RPMI8226 (cell line): ENCODE measurements at places on chromosomes 3 and 15.

- DNase-seq, result no peak
These were observed 42.2 kb downstream of the HES1 start for GRCh38 chr3:194178128-194178527.

DNA sequence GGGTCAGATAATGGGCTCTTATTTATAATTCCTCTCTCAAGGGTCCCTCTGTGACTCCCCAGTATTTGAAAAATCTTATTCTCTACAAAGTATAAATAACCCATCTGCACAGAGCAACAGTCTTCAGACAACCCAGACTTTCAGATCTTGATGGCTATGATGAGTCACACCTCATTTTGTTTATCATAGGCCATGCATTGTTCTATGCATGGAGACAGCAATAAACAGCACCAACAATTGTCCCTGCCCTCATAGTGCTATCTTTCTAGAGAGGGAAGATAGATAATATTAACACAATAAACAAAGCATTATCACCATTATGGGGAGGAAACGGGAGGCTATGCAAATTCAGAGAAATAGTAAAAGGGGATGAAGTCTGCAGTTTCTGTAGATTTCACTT, 13.4 kb downstream of the FHIT start:
- no peak for DNase-seq

DNA sequence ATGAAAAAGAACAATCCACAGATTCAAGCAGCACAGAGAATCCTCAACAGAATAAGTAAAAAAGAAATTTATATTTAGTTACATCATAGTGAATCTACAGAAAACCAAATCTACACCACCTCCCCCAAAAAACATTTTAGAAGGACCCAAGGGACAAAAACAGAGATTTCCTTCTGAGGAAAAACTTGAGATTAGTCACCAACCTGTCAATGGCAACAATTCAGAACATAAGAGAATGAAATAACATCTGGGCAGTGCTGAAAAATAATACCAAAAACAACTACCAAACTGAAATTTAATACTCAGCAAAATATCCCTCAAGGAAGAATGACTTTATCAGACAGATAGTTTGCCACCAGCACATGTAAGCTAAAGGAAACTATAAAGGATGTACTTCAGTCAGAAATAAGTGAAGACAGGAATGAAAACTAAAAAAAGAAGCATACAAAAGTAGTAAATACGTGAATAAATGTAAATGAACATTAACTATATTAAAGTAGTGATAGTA, 260.7 kb downstream of the ULK4 start:
- DNase-seq, result no peak

- DNase-seq, result no peak
These were observed 63.7 kb downstream of the PRICKLE2 start for GRCh38 chr3:64161481-64161952.

GRCh38 chr15:64009798-64010261, 36.5 kb downstream of the DAPK2 start:
- DNase-seq, result no peak
